ENCODE measurements at places on chromosomes 11 and 22.
A peak's percentile ranks its signal among the peaks of the same experiment; 100 is the strongest.

GRCh38 chr22:43331069-43331451 lies 12.1 kb downstream of the SCUBE1 start:
- no peak for DNase-seq

- no peak for DNase-seq
These were observed 11.7 kb upstream of the IL2RB start for GRCh38 chr22:37161443-37161842.

- no peak for DNase-seq
These were observed 51.1 kb upstream of the CFAP300 start for GRCh38 chr11:101996111-101996510.

GRCh38 chr11:119789766-119790407 lies 60.9 kb upstream of the NECTIN1 start:
- DNase-seq, result no peak

- DNase-seq, result no peak
These were observed 20.2 kb upstream of the CTSD start for GRCh38 chr11:1783725-1784529.

DNA sequence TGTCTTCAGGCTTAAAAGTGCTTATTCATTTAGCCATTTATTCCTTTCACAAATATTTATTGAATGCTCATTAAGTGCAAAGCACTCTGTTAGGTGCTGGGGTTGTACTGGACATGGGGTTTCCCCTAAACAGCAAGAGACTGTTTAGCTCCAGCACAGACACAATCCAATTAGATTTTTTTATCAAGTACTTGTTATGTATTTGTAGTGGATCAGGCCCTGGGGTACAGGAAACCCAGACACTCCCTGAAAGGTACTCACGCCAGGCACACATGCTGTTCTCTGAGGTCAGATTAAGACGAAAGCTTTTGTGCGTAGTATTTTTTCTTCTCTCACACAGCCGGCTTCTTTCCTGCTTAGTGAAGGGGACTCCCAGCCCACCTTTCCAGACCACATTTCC lies 218.1 kb upstream of the PLET1 start:
- DNase-seq, result no peak

DNA sequence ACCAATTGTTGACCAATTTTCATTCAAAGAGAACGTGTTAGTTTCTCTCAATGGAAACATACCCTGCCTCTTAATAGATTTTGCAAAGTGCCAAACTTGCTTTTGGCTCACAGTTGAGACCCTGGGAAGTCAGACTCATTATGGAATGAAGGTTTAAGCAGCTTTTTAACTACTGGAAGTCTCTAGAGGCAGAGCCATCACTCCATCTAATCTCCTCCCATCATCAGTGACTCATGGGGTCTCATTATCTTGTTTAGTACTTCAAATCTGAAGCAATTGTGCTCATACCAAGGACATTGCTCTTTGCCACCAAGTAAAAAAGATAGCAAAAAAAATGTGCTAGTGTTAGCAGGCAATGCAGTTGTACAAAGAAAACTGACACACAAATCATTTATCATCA lies 537.1 kb upstream of the LRRC4C start:
- DNase-seq, result no peak

- DNase-seq, result peak; percentile 34
These were observed 217.3 kb upstream of the GRIA4 start for GRCh38 chr11:105392556-105392955.

DNA sequence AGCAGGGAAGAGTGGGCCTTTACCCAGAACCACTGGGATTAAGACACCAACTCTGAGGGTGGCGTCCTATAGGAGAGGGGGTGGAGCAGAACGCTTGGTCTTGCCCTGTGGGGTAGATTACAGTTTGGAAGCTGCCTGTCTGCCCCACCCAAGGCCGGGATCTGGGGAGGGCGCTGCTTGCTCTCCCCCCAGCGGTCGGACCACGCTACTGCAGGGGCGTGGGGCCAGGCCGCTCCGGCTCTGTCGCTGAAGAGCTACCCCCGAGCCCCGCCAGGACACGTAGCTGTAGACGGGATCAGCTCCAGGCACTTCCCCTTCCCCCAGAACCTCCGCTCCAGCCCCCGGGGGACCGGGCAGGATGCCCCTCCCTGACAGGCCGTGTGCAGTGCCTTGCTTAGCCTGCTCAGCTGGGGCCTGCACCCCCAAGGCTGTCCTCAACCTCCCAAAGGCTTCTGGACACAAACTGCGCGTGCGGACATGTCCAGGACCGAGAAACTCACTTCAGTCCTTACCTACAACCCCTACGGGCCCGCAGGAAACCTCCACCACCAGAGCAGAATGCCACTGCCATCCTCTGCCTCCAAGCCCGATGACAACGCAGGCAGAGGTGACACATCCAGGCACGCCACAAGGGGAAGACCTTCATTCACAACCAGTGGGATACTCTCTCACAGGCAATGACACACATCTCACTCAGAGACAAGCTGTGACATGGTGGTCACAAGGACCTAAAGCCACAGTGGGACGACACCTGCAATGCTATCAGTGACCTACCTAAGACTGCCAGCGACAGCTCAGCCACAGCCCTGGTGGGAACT lies 3.6 kb downstream of the AHNAK start:
- DNase-seq, result peak; percentile 70

DNA sequence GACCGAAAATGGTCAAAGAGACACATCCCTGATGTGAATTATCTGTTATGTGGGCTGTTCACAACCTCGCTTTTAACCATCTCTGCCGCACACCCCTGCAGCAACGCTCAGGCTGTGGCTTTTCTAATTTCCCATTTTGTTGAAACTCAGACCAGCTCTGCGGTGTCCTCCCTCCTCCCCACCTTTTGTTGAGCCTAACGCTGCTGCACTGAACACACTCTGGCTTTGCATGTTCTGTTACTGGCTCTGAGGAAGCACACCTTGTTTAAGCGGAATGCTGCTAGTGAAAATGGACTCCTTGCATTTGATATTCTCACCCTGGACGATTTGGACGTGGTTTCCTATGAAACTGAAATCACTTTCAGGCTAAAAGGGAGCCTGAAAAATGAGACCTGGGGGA lies 198.5 kb upstream of the MTNR1B start:
- DNase-seq, result no peak

- no peak for DNase-seq
These were observed 5.8 kb downstream of the DDIAS start for GRCh38 chr11:82907371-82907770.

DNA sequence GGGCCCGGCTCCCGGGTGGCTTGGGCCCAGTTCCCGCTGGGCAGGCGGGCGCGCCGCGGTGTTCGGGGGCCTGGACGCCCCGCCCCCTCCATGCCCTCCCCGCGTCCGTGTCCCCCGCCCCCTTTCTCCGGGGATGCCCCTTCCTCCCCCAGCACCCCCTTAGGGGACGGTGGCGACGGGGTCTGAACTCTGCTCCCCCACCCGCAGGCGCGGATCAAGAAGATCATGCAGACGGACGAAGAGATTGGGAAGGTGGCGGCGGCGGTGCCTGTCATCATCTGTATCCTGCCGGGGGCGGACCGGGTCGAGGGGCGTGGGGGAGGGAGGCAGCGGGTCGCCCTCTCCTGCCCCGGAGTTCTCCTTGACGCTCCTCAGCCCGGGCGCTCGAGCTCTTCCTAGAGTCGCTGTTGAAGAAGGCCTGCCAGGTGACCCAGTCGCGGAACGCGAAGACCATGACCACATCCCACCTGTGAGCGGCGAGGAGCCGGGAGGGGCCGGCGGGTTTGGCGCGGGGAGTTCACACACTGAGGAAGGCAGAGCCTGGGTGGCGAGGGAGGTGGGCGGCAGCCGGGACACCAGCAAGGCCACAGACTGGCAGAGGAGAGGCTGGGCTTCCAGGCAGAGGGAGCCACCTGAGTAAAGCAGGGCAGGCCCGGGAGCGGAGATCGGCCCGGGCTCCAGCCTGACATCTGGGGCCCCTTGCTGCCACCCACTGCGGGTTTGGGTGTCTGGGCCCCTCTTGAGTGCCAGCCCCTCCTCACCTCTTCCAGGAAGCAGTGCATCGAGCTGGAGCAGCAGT lies 546 bp downstream of the DRAP1 start:
- DNase-seq, result no peak

DNA sequence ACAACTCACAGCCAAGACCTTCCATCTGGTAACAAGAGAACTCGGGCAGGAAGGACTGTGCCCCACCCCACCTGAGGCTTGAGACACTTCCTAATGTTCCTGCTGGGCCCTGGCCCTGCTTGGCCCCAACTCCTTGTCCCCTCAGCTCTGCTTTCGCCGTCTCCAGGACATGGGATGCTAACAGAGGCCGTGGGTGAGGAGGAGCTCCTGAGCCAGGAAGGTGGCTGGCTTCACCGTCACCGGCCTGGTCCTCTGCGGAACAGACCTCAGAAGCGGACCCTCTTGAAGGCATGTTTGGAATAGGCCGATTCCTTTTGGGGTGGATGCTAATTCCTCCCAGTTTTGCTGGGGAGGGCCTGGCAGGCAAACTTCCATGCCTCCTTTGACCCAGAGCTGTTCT lies 154.3 kb downstream of the CACNA1I start:
- no peak for DNase-seq

DNA sequence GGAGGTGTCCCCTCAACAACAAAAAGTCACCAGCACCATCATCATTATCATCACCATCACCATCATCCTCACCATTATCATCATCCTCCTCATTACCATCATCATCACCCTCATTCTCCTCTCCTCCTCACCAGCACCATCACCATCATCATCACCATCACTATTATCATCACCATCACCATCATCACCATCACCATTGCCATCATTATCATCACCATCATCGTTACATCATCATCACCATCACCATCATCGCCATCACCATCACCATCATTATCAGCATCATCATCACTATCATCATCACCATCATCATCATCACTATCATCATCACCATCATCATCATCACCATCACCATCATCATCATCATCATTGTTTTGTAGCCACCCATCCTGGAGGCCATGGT lies 212.6 kb downstream of the MN1 start:
- no peak for DNase-seq

GRCh38 chr11:86548271-86548917 lies 124.0 kb downstream of the ME3 start:
- DNase-seq, result peak; percentile 80

DNA sequence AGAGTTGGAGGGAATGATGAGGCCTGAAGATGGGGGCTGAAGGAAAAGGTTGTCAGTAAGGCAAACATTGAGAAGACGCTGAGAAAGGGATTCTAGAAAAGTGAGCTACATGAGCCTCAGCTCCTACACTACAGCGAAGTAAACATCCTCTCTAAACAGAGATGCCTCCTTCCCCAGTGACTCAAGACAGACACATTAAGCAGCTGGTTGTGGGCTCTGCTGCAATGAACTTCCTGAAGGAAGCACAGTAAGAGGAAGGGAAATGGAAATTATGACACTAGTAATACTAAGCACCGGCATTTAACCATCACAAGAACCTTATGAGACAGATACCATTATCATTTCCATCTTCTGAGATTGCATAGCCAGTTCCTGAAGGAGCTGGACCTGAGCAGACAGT lies 190.5 kb downstream of the C11orf87 start:
- no peak for DNase-seq

- no peak for DNase-seq
These were observed 5.0 kb upstream of the UBQLNL start for GRCh38 chr11:5521540-5521939.

DNA sequence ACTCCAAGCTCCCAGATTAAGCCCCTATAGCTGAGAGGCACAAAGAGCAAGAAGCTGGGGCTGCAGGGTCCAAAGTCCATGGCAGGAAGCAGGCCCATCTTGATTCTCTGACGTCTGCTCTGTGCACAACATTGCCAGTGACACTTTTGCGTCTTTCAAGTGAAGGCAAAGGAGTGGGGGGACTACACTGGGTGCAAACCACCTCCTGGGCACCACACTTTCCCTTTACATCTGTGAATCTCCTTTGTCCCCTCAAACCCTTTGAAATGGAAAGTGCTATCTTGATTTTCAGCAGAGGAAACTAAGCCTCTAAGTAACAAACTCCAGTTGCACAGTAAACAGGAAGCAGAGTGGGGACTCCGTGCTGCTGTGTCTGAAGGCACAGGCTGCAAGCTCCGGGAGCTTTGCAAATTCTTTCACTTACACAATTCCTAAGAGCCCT lies 428.0 kb downstream of the LARGE1 start:
- DNase-seq, result no peak

DNA sequence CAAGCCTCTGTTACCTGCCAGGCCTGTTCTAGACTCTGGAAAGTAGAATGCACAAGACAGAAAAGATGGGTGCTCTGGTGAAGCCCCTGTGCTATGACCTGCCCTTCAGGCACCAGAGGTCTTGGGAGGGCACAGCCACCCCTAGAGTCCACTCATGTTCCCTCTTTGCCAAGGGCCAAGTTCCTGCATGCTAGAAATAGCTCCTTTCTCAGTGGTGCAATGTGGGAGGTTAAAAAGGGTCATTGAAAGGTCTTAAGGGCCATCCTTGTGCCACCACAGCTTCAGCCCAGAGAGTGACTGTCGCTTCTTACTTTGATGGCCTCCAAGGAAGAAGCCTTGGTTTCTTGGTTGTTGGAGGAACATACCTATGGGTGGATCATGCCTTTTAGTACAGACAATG lies 84.6 kb upstream of the PARVA start:
- DNase-seq, result no peak

DNA sequence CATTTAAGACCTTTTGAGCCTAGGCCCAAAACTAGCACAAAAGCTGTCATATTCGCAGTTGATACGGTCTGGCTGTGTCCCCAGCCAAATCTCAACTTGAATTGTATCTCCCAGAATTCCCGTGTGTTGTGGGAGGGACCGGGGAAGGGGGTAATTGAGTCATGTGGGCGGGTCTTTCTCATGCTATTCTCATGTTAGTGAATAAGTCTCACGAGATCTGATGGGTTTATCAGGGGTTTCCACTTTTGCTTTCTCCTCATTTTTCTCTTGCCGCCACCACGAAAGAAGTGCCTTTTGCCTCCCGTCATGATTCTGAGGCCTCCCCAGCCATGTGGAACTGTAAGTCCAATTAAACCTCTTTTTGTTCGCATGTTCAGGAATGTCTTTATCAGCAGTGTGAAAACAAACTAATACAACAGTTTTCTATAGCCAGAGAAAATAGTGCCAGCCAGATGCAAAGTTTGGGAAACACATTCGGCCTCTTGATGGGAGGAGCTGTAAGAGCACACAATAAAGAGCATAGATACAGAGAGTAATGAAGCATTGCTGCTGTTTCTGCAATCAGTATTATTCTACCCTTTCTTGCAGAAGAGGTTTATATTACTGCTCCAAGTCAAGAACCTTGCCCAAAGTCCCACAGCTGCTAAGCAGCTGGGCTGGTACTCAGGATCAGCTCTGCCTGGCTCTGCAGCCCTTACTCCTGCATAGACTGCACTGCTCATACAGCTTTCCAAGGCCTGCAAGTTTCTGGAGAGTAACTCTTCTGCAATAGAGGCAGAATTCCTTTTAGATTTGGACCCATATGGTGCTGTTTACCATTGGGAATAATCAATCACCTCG lies 2.0 kb upstream of the ZNF195 start:
- DNase-seq, result no peak

DNA sequence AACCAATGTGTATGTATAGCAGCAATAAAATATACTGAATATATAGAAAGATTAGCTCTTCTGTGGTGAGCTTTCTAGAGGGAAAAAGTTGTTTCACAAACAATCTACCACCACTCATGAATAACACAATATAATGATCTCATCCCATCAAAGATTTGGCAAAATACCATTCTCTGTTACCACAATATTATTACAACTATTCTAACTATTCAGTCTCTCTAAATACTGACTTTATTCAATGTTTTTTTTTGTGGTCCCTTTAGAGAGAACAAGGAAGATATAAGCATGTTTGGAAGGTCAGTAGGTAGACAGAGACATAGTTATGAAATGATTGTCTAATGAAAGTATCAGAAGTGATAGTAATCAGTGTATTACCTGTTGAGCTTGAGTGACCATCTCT lies 7.8 kb downstream of the CCDC90B start:
- peak; percentile 65 for DNase-seq
